Thoracic aorta (tissue), 2 donors: ENCODE measurements at places on chromosomes 11 and 22.

GRCh38 chr11:14460147-14460546, 39.5 kb downstream of the COPB1 start:
- no peak for DNase-seq

- DNase-seq = no peak
Observed at GRCh38 chr11:44993971-44994704, 43.5 kb upstream of the TP53I11 start.

GRCh38 chr11:124834526-124835180, 30.6 kb upstream of the ROBO3 start:
- no peak for DNase-seq

GRCh38 chr22:38700270-38700788, 414 bp downstream of the JOSD1 start:
- no peak for DNase-seq

- DNase-seq = no peak
Observed at GRCh38 chr11:94379613-94380012, 21.6 kb downstream of the GPR83 start.

DNA sequence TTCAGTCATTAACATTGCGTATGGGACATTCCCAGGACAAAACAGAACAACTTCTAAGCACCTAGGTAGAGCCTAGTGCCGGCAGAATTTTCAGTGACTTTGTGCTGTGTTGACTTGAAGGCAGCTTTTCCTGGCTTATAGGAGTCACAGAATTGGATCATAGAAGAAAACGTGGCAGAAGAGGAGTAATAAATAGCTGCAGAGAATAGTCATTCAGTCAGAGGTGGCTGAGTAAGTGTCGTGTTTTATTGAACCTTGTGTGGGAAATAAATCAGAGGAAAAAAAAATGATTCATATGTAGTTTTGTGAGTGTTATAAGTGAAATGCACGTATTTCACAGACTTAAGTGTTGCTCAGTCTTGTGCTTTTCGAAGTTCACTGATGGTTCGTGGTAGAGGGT, 2.1 kb downstream of the BARX2 start:
- DNase-seq = no peak

- DNase-seq = no peak
Observed at GRCh38 chr11:83449338-83449913, 163.3 kb upstream of the CCDC90B start.

- DNase-seq = no peak
Observed at GRCh38 chr11:18322818-18323570, 627 bp downstream of the GTF2H1 start.

DNA sequence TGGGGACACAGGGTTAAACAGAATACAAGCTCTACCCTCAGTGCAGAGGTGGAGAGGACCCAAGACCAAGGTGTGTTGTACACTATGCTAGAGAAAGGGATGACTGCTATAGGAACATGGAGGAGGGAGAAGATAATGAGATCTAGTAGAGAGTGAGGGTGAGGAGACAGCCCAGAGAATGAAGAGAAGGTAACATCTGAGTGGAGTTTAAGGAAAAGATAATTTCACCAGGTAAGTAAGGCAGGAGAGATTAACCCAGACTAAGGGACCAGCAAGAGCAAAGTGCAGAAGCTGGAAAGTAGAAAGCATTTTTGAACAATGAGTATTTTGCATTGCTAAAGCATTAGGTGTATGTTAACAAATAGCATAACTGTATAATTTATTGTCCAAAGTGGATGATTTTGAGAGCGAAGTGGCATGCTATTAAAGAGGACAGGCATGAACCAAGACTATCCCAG, 128.8 kb downstream of the RASSF10 start:
- no peak for DNase-seq

GRCh38 chr11:9092072-9092471, 673 bp upstream of the SCUBE2 start:
- DNase-seq = no peak
